Left ventricle myocardium inferior (tissue), 1 donor: ENCODE measurements at places on chromosomes 2 and 18. TPM values are rescaled to one million over a fixed set of nuclear protein-coding genes. Genes with fewer than 3 reads are reported as not detected.

GRCh38 chr2:38720613-38721241 is 30.4 kb downstream of the SRSF7 start:
- no peaks in the 10 kb centered on the region for H3K36me3 ChIP-seq
- no peak overlapping the region for H3K4me3 ChIP-seq
- peaks cover 47% of the 10 kb centered on the region for H3K4me1 ChIP-seq
- peak overlapping the region; percentile 88 for H3K27ac ChIP-seq
- no peaks in the 10 kb centered on the region for H3K27me3 ChIP-seq
- peak; percentile 81 for DNase-seq

GRCh38 chr2:210863283-210863682 is 306.9 kb downstream of the CPS1 start:
- H3K36me3 ChIP-seq, result no peaks in the 10 kb centered on the region
- H3K4me1 ChIP-seq, result no peaks in the 10 kb centered on the region
- no peak for DNase-seq
- no peaks in the 10 kb centered on the region for H3K27me3 ChIP-seq
- H3K27ac ChIP-seq, result no peak overlapping the region

- DNase-seq, result no peak
- H3K4me3 ChIP-seq, result no peak overlapping the region
- no peak overlapping the region for H3K27ac ChIP-seq
- H3K36me3 ChIP-seq, result peaks cover 91% of the 10 kb centered on the region
- no peaks in the 10 kb centered on the region for H3K4me1 ChIP-seq
These were observed 38.5 kb downstream of the NPC1 start for GRCh38 chr18:23547846-23548245.

GRCh38 chr2:66279024-66279423 is 155.9 kb upstream of the MEIS1 start:
- no peaks in the 10 kb centered on the region for H3K27me3 ChIP-seq
- no peak for DNase-seq
- H3K36me3 ChIP-seq, result no peaks in the 10 kb centered on the region
- no peak overlapping the region for H3K4me3 ChIP-seq
- no peak overlapping the region for H3K27ac ChIP-seq
- H3K4me1 ChIP-seq, result no peaks in the 10 kb centered on the region

DNA sequence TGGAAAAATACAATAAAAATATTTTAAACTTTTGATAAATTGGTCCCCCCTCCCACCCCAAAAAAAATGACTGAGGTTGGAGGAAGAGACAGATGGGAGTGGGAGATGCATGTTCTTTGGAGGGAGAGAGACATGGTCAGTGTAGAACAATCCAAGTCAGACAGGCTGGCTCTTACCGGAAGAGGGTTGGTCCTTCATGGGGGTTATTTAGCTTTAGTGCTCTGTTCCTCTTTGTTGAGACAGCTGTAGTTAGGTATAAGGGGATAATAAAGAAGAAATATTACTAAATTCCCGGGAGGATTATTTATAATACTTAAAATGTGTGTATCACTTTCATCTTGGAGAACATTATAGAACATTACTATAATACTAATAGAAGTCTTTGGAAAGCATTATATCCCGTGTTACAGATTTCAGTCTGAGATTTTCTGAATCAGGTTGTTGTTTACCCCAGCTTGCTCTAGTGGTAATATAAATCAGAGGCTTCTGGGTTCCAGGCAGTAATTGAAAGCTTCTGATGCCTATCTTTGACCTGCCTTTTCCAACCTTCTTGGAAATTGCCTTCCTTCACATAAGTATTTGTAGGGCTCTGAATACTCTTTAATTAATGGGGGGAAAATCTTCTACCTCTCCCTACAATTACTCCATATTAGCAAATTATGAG is 87.7 kb downstream of the SPTBN1 start:
- H3K4me3 ChIP-seq, result no peak overlapping the region
- peaks cover 94% of the 10 kb centered on the region for H3K4me1 ChIP-seq
- H3K27ac ChIP-seq, result no peak overlapping the region

GRCh38 chr2:37284381-37284780 is 40.3 kb downstream of the PRKD3 start:
- no peak for DNase-seq
- no peak overlapping the region for H3K27ac ChIP-seq
- peaks cover 65% of the 10 kb centered on the region for H3K36me3 ChIP-seq
- H3K27me3 ChIP-seq, result no peaks in the 10 kb centered on the region
- no peak overlapping the region for H3K4me3 ChIP-seq

DNA sequence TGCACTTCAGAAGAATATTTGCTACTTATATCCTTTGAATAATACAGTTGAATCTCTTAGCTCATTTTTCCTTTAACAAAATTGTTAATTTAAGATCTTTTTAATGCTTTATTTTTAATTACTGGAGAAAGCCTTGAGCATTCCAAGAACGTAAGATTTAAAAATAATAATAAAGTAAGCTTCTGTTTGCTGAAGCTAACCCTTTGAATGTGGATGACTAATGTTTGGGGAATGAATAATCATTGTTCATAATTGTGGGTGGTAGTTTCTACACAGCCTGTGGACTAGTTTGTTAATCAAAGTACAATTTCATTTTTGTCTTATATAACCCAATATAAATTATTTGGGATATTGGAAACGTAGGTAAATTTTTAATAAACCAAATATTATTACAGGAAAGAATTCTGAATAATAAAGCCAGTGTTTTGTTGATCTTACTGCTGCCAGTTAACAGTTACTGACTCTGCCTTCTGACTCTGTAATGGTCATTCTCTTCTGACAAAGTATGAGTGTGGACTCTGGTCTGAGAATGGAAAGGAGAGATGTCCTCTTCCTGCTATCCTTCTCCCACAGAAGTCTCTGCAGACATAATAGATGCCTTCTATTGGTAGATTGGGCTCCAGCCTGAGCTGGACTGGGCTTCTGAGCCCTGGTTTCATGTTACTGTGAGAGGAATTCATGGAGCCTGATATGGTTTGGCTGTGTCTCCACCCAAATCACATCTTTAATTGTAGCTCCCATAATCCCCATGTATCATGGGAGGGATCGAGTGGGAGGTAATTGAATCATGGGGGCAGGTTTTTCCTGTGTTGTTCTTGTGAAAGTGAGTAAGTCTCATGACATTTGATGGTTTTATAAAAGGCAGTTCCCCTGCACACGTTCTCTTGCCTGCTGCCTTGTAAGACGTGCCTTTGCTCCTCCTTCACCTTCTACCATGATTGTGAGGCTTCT is 292.7 kb upstream of the SLC39A10 start:
- DNase-seq, result no peak
- no peaks in the 10 kb centered on the region for H3K36me3 ChIP-seq
- no peak overlapping the region for H3K4me3 ChIP-seq
- no peaks in the 10 kb centered on the region for H3K27me3 ChIP-seq
- H3K27ac ChIP-seq, result no peak overlapping the region
- H3K4me1 ChIP-seq, result no peaks in the 10 kb centered on the region

- peaks cover 49% of the 10 kb centered on the region for H3K4me1 ChIP-seq
- no peak overlapping the region for H3K4me3 ChIP-seq
- no peaks in the 10 kb centered on the region for H3K27me3 ChIP-seq
These were observed 252.5 kb downstream of the ETAA1 start for GRCh38 chr2:67649331-67650261.

DNA sequence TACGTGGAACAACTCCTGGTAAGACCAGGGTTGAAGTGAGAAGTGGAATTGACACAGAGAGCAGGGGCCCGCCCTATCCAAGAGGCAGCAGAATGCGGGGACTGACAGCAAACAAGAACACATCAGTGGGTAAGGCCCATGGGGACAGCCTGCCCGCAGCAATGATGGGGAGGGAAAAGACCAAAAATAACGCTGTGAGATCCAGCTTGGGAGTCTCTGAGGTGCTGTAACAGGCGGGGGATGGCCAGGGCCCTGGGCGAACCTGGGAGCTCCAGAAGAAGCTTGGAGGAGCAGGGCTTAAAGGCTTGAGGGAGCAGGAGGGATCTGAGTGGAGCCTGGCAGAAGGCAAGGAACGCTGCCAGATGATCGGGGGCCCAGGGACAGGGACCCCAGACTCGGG is 173.4 kb downstream of the TMEM200C start:
- H3K4me3 ChIP-seq, result no peak overlapping the region
- H3K36me3 ChIP-seq, result no peaks in the 10 kb centered on the region
- peaks cover 20% of the 10 kb centered on the region for H3K27me3 ChIP-seq
- no peaks in the 10 kb centered on the region for H3K4me1 ChIP-seq
- H3K27ac ChIP-seq, result no peak overlapping the region
- DNase-seq, result no peak

- H3K27ac ChIP-seq, result no peak overlapping the region
- H3K27me3 ChIP-seq, result peaks cover 31% of the 10 kb centered on the region
- no peaks in the 10 kb centered on the region for H3K36me3 ChIP-seq
- H3K4me3 ChIP-seq, result no peak overlapping the region
These were observed 224.5 kb downstream of the SP3 start for GRCh38 chr2:173740639-173741038.

DNA sequence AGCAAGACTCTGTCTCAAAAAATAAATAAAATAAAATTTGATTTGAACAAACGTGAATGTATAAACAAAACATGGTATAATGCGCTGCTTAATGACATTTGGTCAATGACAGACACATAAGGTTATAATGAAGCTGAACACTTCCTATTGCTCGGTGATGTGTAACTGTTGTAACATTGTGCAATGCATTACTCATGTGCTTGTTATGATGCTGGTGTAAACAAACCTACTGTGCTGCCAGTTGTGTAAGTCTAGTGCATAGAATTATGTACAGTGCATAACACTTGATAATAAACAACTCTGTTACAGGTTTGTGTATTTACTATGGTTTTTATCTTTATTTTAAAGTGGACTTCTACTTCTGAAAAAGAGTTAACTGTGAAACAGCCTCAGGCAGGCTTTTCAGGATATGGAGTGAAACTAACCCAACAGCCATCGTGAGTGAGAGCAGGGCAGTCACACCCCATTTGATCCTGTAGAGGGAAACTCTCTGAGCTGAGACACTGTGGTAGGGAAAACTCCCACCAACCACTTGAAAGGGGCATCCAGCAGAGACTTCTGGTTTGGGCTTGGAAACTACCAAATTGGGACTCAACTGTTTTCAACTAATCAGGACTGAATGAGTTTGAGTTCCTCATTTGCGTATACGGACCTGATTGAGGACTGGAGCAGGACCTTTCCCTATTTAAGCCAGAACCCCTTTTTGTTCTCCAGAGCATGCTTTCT is 8.7 kb upstream of the RPRD1A start:
- H3K27me3 ChIP-seq, result peaks cover 17% of the 10 kb centered on the region
- H3K36me3 ChIP-seq, result no peaks in the 10 kb centered on the region
- no peak for DNase-seq
- H3K4me3 ChIP-seq, result no peak overlapping the region
- no peaks in the 10 kb centered on the region for H3K4me1 ChIP-seq
- H3K27ac ChIP-seq, result no peak overlapping the region

DNA sequence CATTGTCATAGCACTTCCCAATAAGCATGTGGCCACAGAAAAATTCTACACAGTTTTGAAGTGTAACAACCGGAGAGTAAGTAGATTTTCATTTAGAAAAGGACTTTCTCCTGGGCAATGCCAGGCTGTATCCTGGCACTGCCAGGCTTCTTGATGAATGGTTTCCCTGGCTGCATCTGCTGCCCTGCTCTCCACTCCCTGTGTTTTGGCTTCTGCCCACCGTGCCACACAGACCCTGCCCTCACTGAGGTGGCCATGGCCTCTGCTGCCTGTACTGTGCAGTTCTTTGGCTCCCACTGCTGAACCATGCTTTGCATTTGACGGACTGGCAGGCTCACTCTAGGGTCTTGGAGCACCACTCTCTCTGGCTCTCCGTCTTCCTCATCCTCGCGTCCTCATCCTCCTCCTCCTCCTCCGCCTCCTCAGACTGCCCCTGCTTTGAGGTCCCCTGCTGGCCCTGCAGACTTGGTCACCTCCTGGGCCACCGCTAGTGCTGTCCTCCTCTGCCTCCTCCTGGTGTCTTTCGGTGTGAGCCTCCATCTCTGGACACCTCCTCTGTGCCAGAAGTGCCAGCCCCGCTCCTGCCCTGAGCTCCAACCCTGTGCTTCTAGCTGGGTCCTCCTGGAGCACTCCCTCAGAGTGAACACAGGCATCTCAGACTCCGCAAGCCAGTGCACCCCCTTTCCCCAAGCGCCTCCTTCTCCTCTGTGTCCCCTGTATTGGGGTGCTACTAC is 45.9 kb upstream of the CNGA3 start:
- H3K36me3 ChIP-seq, result no peaks in the 10 kb centered on the region
- H3K27me3 ChIP-seq, result peaks cover 20% of the 10 kb centered on the region
- no peak overlapping the region for H3K4me3 ChIP-seq
- DNase-seq, result no peak

- H3K4me1 ChIP-seq, result peaks cover 9% of the 10 kb centered on the region
- H3K27me3 ChIP-seq, result no peaks in the 10 kb centered on the region
- H3K27ac ChIP-seq, result peak overlapping the region; percentile 9
These were observed 8.9 kb upstream of the PCBP1 start for GRCh38 chr2:70078384-70078783.

DNA sequence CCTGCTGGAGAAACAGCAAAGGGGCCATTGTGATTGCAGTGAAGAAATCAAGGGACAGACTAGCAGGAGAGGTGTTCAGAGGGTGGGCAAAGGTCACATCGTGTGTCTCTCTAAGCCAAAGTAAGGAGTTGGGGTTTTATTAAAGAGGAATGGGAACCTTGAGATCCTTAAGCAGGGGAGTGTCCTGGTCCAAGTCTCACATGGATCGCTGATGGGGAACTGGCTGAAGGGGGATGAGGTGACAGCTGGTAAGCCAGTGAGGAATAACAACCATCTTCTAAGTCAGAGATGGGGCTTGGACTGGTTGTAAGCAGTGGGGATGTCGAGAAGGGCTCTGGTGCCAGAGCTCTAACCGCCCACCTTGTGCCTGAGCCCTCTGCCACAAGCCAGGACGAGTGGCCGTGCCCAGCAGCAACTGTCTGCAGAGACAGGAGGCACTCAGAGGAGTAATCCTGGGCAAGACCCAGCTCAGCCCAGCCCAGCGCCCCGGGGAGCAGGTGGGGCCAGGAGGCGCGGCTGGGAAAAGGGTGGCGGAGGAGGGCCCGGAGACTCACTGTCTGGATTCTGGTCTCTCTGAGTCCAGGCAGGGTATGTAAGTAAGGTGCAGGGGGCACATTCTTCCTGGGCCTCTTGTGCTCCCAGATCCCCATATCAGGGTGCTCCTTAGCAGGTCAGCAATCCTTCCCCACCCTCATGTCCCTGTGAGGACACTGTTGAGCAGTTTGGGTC is 13.7 kb downstream of the WNT10A start:
- H3K36me3 ChIP-seq, result no peaks in the 10 kb centered on the region
- no peak overlapping the region for H3K4me3 ChIP-seq

DNA sequence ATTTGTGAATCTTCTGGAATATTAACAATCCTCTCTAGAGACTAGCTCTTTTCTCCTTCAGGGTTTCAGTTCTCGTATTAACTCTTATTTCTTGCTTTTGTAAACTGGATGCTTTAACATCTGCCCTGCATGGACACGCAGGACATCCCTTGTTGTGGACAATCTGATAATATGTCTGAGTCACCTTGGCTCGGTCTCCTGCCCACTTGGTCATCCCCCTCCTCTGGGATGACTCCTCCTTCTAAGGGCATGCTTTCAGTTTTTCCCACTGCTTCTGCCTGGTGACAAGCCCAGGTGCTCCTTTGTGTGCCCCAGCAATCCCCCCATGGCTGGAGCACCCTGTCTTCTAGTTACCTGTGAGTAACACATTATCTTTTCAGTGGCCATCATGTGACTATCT is 460.5 kb downstream of the DSC3 start:
- no peaks in the 10 kb centered on the region for H3K27me3 ChIP-seq
- H3K36me3 ChIP-seq, result no peaks in the 10 kb centered on the region

TSHZ1 gene
- 24.6 TPM for total RNA-seq

AOX1 gene
- total RNA-seq, result 3.6 TPM

GCG gene
- total RNA-seq, result not detected

RAPGEF4 gene
- 3.7 TPM for total RNA-seq

BOLL gene
- not detected for total RNA-seq

IL1B gene
- total RNA-seq, result 0.27 TPM
